Stimulated activated CD8-positive, alpha-beta memory T cell treated with anti-CD3 and anti-CD28 coated beads, Interleukin-4, amount 100 ng/mL, for 24 hours (primary cell): ENCODE measurements at places on chromosomes 1 and 21.

- no peak for DNase-seq
Measured at GRCh38 chr21:19463966-19464365, 1060.4 kb upstream of the TMPRSS15 start.

- DNase-seq, result no peak
Measured at GRCh38 chr1:43545695-43546387, 15.2 kb downstream of the PTPRF start.

DNA sequence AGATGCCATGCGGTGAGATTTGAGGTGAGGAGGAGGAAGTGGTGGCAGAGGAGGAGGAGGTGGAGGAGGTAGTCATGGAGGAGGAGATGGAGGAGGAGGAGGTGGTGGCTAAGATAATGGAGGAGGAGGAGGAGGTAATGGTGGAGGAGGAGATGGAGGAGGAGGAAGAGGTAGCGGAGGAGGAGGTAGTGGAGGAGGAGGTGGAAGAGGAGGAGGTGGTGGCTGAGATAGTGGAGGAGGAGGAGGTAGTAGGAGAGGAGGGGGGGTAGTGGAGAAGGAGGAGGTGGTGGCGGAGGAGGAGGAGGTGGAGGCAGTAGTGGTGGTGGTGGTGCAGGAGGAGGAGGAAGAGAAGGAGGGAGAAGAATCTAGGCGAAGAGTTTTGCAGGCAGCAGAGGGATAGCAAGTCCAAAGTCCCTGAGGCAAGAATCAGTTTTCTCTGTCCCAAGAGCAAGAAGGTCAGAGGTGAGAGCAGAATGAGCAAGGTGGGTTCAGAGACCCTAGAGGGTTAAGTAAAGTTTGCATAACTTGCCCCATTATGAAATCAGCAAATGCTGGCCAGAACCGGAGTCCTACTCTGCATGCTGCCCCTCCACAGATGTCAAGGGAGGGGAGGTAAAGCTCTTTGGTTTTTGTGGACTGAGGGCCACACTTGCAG is 38.9 kb upstream of the GNPAT start:
- DNase-seq, result no peak

DNA sequence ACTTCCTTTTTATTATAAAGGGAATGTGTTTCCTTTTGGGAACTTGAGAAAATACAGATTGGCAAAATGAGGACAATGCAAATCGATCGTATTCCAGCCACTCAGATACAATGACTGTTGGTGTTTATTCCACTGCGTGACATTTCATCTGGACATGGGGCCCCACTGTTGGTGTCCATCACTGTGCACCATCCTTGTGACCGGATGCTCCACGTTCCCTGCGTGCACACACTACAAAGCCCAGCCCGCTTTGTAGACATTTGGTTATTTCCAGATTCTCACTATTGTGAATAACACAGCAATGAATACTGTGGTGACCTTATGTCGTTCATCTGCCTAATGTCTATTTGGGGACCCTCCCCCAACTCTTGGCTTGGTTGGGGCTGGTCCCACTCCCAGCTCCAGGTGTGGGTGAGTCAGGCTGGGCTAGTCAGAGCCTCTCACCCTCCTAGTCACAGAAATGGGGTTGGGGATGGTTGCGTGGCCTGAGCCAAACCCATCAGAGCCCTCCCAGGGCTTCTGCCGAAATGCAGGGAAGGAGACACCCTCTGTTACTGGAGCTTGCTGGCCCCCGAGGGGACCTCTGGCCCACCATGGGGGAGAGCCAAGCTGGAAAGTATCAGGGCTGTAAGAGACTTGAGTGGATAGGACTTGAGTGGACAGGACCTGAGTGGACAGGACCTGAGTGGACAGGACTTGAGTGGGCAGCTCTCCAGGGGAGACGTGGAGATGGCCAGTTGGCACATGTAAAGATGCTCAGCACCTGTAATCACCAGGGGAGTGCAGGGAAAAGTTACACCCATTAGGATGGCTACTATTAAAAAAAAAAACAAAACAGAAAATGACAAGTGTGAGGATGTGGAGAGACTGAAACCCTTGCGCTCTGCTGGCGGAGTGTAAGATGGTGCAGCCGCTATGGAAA is 57.1 kb upstream of the ADARB1 start:
- no peak for DNase-seq

DNA sequence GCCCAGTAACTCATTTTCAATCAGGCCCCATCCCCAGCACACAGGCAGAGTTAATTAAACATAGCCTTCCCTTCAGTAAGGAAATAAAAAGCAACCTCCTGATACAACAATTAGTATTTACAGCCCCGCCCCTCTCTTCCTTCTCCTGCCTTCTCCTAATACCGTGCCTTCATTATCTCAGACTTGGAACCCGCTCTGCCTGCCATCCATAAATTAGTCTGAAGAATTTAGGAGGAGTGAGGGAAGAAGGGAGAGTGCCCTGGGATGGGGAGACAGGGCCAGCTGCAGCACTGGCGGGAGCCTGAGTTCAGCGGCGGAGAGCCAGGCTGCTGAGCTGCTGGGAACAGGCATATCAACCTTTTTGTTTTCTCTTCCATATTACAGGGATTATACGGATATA is 172.8 kb downstream of the ACTL8 start:
- no peak for DNase-seq

GRCh38 chr1:77395051-77395450 is 113.2 kb downstream of the AK5 start:
- DNase-seq, result no peak

DNA sequence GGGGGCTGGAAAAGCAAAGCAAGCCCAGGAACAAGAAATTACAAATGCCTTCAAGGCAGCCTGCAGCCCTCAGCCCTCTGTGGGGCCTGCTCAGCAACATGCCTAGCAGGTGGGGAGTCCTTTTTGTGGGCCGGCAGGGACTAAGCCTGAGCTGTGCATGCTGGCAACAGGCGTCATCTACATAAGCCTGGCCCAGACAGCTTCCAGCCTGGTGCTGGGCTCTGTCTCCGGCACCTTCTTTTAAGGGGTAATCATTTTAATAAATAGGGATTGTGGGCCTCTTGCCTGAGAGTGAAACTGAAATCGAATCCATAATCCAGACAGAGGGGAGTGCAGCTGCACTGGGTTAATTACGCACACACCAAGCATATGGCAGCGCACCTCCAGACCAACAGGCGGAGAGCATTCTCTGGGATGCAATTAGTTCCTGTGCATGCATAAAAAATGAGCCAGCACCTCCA is 96.6 kb downstream of the DDX20 start:
- DNase-seq, result no peak

DNA sequence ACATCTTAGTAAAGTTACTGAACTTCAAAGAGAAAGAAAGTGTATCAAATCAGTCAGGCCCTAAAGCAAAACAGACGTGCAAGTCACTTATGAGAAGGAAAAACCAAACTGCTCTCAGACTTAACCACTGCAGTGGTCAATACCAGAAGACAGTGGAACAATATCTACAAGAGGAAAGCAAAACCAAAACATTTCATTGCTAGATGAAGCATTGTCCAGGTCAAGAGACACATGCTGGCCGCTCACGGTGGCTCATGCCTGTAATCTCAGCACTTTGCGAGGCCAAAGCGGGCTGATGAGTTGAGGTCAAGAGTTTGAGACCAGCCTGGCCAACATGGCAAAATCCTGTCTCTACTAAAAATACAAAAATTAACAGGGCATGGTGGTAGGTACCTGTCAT is 82.0 kb upstream of the MROH9 start:
- DNase-seq, result no peak

- DNase-seq, result no peak
Measured at GRCh38 chr1:187226396-187226795, 397.6 kb downstream of the PLA2G4A start.

GRCh38 chr1:173903827-173904531 is 13.1 kb downstream of the SERPINC1 start:
- DNase-seq, result no peak

GRCh38 chr21:14414932-14415508 is 32.1 kb upstream of the HSPA13 start:
- no peak for DNase-seq

DNA sequence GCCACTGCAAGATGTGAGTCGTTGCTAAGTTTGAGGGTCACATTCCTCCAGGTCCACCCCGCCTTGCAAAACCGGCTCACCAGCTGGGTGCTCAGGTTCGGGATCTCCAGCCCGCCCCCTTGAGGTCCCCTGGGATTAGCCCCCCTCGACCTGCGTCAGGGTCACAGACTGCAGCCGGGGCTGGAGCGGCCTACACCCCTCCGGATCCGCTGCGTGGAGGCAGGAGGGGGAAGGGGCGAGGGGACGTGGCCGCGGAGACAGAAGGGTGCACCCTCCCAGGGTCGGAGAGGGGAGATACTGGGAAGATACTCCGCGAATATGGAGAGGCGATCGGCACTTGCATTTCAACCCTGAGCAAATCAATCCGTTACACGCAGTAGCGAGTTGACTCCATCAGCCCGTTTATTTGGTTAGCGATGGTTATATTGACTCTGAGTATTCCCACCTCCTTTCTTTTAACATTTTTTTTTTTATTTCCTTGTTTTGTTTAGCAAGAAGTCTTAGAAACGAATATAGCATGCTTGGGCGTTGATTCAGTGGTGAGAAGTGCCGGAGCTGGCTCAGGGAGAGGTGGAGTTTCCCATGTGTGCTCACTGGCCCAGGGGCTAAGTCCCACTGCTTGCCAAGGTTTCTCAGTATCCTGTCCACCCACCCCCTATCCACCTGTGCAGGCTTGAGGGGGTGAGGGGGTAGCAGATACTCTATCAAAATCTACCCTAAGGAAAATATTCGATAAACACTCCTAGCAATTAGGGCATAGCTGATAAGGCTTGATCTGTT is 997 bp downstream of the IFNAR2 start:
- DNase-seq, result no peak

- DNase-seq, result no peak
Measured at GRCh38 chr21:45724345-45724961, 80.9 kb downstream of the PCBP3 start.

DNA sequence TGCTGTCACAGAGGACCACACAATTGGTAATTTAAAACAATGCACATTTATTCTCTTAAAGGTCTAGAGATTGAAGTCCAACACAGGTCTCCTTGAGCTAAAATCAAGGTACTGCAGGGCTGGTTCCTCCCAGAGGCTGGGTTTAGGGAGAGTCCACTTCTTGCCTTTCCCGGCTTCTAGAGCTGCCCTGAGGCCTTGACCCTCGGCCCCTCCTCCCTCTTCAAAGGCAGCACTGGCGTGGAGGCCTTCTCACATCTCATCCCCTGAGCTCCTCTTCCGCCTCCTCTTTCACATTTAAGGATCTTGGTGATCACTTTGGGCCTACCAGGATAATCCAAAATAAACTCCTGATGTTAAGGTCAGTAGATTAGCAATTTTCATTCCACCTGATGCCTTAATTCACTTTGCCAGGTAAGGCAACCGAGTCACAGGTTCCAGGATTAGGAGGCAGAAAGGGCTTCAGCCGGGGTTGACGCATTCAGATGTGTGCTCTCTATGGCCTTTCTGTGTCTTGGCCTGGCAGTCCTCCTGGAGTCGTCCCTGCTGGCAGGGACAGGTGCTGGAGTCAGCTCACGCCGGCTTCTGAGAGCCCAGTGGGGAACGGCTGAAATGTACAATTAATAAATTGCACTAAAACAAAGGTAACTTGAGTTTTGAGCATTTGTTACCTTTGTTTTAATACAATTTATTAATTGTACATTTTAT is 61.2 kb upstream of the ABCG1 start:
- DNase-seq, result no peak

- DNase-seq, result no peak
Measured at GRCh38 chr1:206842854-206843253, 22.6 kb upstream of the IL20 start.

DNA sequence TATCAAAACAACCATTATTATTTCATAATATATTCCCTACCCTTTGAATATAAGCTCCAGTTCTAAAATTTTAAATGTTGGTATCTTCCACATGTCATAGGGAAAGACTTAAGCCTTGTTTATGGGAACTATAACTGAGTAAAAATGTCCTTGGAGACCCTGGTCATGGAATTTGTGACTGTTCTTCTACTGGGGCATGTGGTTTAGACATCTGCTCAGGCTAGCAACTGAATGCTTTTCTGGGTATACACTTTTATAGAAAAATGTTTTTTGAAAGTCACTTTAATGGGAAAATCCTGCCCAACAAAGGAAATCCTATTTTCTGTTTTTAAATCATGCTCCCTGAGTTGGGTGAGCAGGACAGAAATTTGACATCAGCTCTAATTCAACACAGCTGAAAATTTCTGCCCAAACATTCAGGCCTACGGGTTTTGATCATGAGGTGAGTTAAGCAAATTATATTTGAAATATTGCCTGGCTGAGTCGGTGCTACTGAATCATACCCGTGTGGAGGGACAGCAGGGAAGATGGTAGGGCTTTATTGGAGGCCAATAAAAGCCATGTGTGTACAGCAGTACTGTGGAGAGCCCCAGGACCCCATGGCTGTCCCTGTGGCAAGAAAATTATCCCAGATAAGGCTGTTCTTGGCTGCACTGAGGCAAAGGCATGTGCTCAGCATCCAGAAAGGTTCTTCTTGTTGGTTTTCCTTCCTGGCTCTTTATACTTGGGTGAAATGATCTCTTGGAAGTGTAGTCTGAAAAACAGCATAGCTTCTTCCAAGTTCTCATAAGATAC is 391.8 kb downstream of the DISC1 start:
- DNase-seq, result no peak
